Ovary (tissue), 10 donors: ENCODE measurements at places on chromosomes 16 and 17. TPM values are rescaled to one million over a fixed set of nuclear protein-coding genes. Genes with fewer than 3 reads are reported as not detected.

The KRTAP2-2 gene
- total RNA-seq = not detected

The GAS2L2 gene
- not detected for total RNA-seq

The SLC16A13 gene
- total RNA-seq = 2.0 TPM

The KRT35 gene
- not detected for total RNA-seq

The SPATA32 gene
- total RNA-seq = not detected

The IL17C gene
- not detected for total RNA-seq

The DDX28 gene
- 6.8 TPM for total RNA-seq

The PITPNM3 gene
- 44.7 TPM for total RNA-seq

GRCh38 chr17:28142305-28142704 is 99.8 kb downstream of the NLK start:
- no peaks in the 10 kb centered on the region for H3K36me3 ChIP-seq
- H3K27ac ChIP-seq = no peak overlapping the region
- H3K4me1 ChIP-seq = no peaks in the 10 kb centered on the region
- no peaks in the 10 kb centered on the region for H3K27me3 ChIP-seq
- no peak overlapping the region for H3K4me3 ChIP-seq

- H3K36me3 ChIP-seq = no peaks in the 10 kb centered on the region
- DNase-seq = peak; percentile 6
- H3K4me1 ChIP-seq = no peaks in the 10 kb centered on the region
- H3K27me3 ChIP-seq = no peaks in the 10 kb centered on the region
Observed at GRCh38 chr17:61477204-61477834, 25.1 kb downstream of the TBX4 start.

GRCh38 chr16:55271945-55272513 is 52.0 kb upstream of the IRX6 start:
- H3K27me3 ChIP-seq = no peaks in the 10 kb centered on the region
- DNase-seq = no peak
- no peak overlapping the region for H3K4me3 ChIP-seq
- no peaks in the 10 kb centered on the region for H3K4me1 ChIP-seq
- H3K27ac ChIP-seq = no peak overlapping the region
- no peaks in the 10 kb centered on the region for H3K36me3 ChIP-seq

- peaks cover 31% of the 10 kb centered on the region for H3K4me1 ChIP-seq
- no peaks in the 10 kb centered on the region for H3K36me3 ChIP-seq
- H3K4me3 ChIP-seq = no peak overlapping the region
- H3K27ac ChIP-seq = peak overlapping the region; percentile 34
- peak; percentile 43 for DNase-seq
Observed at GRCh38 chr17:77366558-77367245, 225.9 kb downstream of the SEC14L1 start.

GRCh38 chr17:8930649-8931048 is 34.9 kb downstream of the PIK3R5 start:
- H3K27ac ChIP-seq = no peak overlapping the region
- H3K36me3 ChIP-seq = no peaks in the 10 kb centered on the region
- no peaks in the 10 kb centered on the region for H3K4me1 ChIP-seq
- H3K27me3 ChIP-seq = no peaks in the 10 kb centered on the region

- no peaks in the 10 kb centered on the region for H3K27me3 ChIP-seq
- peak; percentile 23 for DNase-seq
- H3K4me3 ChIP-seq = peak overlapping the region; percentile 4
- H3K4me1 ChIP-seq = peaks cover 13% of the 10 kb centered on the region
- H3K27ac ChIP-seq = no peak overlapping the region
- no peaks in the 10 kb centered on the region for H3K36me3 ChIP-seq
Observed at GRCh38 chr16:29975811-29976511, 2.3 kb downstream of the TAOK2 start.

- DNase-seq = no peak
- H3K4me1 ChIP-seq = no peaks in the 10 kb centered on the region
- no peaks in the 10 kb centered on the region for H3K36me3 ChIP-seq
- H3K27ac ChIP-seq = no peak overlapping the region
Observed at GRCh38 chr17:13727441-13728171, 125.9 kb upstream of the HS3ST3A1 start.

DNA sequence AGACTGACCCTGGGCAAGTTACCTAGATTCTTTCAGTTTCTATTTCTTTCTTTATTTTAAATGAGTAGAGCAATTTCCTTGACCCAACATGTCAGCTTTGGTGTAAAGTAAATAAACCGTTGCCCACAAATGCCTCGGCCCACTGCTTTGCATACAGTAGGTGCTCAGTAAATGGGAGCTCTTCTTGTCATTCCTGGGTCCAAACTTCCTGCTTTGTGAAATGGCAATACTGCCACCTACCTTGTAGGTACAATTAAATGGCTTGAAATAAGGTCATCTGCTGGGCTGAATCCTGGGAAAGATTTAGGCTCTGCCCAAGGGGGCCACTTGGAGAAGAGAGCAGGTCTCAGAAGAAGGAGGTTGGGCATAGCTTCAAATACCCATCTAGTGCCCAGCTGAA is 253.0 kb downstream of the HS3ST3B1 start:
- no peaks in the 10 kb centered on the region for H3K27me3 ChIP-seq
- DNase-seq = no peak
- H3K36me3 ChIP-seq = no peaks in the 10 kb centered on the region
- H3K4me3 ChIP-seq = no peak overlapping the region
- no peak overlapping the region for H3K27ac ChIP-seq

DNA sequence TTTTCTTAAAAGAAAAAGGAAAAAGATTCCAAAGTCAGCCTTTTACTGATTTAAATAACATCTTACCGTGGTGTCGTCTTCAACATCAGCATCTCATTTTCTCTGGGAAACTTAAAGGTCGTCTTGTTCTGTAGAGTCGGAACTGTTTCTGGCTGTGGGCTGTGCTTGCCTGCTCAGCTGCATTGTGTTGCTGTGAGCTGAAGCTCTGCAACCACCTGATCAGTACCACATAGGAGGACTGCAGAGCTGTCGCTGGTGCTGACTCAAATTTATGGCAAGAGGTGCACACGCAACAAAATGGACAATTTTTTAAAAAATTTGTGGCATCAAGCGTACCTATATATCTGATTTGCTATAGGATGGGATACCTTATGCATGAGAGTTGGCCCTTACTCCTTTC is at the start of gene OMG:
OMG (minus strand) TSS at position 150 of the 400 bp plus-strand sequence. CDS start 908 bp downstream, outside the sequence.
- H3K4me1 ChIP-seq = no peaks in the 10 kb centered on the region
- no peaks in the 10 kb centered on the region for H3K27me3 ChIP-seq
- H3K27ac ChIP-seq = no peak within 1 kb of the TSS
- no peak for DNase-seq
- H3K36me3 ChIP-seq = no peaks in the 10 kb centered on the region

DNA sequence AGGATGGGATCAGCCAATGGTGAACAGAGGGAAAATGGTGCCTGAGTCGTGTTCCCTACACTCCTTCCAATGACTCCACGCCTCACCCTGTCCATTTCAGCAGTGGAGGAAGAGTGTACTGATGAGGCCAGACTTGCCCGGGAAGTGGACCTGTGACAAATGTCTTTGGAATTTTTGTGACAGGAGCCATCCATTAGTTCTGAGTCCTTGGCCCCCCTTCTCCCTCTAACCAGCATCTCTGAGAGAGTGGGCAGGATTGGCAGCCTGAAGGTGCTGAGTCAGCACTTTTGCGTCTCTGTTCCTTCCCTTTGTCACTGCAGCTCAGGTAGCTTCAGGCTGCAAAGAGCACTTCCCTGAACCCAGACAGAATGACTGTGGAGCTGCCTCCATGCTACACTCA is 30.8 kb downstream of the BEAN1 start:
- H3K27ac ChIP-seq = no peak overlapping the region
- H3K36me3 ChIP-seq = no peaks in the 10 kb centered on the region
- no peaks in the 10 kb centered on the region for H3K27me3 ChIP-seq
- H3K4me3 ChIP-seq = no peak overlapping the region

DNA sequence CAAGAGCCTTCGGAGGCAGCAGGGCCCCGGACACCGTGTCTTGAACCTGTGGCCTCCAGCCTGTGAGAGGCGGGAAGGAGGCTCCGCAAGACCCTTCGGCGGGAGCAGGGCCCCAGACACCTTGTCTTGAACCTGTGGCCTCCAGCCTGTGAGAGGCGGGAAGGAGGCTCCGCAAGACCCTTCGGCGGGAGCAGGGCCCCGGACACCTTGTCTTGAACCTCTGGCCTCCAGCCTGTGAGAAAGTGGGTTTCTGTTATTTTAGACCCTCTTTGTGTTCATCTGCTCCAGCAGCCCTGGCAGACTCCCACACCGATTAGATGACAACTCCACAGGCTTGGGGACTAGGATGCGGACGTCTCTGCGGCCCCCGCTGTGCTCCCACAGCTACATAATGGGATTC is 30.0 kb downstream of the FBXO31 start:
- H3K36me3 ChIP-seq = no peaks in the 10 kb centered on the region
- no peak overlapping the region for H3K27ac ChIP-seq
- H3K4me3 ChIP-seq = no peak overlapping the region
- no peaks in the 10 kb centered on the region for H3K27me3 ChIP-seq
- no peak for DNase-seq
- no peaks in the 10 kb centered on the region for H3K4me1 ChIP-seq

DNA sequence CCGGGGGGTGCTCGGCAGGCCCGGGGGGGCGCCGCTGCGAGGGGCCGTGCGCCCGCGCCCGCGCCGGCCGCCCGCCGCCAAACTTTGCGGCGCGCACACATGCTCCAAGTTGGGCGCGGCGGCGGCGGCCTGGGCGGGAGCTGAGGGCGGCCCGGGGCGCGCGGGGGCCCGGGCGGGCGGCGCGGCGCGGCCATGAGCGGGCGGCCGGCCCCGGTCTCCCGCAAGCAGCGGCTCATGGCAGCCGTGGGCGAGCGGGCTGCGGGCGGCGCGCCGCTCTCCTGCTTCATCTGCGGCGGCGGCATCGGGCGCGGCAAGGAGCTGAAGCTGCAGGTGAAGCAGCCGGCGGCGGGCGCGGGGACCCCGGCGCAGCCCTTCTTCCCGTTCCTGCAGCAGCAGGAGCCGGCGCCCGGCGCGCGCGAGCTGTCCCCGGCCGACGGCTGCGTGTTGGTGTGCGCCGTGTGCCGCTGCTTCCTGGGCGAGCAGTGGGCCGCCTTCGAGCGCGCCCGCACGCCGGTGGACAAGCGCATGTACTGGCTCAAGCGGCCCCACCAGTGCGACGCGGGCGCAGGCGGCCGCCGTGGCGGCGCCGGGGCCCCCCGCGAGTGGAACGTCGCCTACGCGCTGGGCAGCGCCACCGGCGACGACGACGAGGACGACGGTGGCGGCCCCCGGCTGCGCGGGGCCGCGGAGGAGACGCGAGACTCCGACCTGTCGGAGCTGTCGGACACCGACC is 57.2 kb upstream of the CIBAR2 start:
- no peaks in the 10 kb centered on the region for H3K27me3 ChIP-seq
- peaks cover 27% of the 10 kb centered on the region for H3K4me1 ChIP-seq
- peak overlapping the region; percentile 41 for H3K4me3 ChIP-seq
- no peaks in the 10 kb centered on the region for H3K36me3 ChIP-seq
- peak; percentile 66 for DNase-seq

GRCh38 chr17:77570565-77570898 is 388.0 kb upstream of the TNRC6C start:
- peaks cover 3% of the 10 kb centered on the region for H3K4me1 ChIP-seq
- DNase-seq = no peak
- H3K36me3 ChIP-seq = no peaks in the 10 kb centered on the region

DNA sequence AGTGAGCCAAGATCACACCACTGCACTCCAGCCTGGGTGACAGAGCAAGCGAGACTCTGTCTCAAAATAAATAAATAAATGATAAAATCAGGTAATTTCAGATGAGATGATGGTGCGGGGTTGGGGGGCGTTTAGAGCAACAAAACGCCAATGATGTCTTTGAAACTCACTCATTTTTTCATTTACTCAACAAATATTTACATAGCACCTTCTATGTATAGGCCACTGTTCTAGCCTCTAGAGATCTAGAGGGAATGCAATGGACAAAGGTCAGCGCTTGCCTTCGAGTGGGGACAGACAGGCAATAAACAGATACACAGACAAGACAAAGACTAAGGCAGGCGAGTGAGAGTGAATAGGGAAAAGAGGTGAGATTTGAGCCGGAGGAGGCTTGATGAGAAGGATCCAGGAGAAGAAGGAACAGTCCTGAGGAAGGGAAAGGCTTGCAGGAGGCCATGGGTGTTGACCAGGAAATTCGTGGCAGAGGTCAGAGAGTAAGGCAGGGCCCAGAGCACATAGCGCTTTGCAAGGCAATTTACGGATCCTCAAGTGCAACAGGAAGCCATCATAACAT is 14.1 kb downstream of the ALDH3A1 start:
- H3K4me1 ChIP-seq = peaks cover 13% of the 10 kb centered on the region
- H3K36me3 ChIP-seq = no peaks in the 10 kb centered on the region
- DNase-seq = no peak
- no peaks in the 10 kb centered on the region for H3K27me3 ChIP-seq
- H3K27ac ChIP-seq = no peak overlapping the region
- no peak overlapping the region for H3K4me3 ChIP-seq

DNA sequence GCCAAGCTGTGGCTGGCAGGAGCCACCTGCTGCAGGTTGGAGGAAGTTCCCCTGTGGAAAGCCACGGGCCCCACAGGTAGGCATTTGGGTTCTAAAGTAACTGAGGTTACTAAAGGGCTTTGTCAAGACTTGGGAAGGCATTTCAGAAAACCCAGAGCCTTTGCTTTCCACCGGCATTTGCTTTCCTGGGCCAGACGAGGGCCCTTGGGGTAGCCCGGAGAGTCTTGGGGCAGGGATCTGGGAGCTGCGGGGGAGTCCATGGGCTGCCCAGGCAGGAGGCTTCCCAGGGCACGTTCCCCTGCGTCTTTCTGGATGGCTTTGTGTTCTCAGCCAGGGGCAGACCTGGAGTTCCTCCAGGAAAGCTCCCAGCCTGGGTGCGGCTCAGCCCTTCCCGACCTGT is 43.5 kb downstream of the JPH3 start:
- no peak for DNase-seq
- H3K36me3 ChIP-seq = no peaks in the 10 kb centered on the region
- H3K27ac ChIP-seq = no peak overlapping the region

DNA sequence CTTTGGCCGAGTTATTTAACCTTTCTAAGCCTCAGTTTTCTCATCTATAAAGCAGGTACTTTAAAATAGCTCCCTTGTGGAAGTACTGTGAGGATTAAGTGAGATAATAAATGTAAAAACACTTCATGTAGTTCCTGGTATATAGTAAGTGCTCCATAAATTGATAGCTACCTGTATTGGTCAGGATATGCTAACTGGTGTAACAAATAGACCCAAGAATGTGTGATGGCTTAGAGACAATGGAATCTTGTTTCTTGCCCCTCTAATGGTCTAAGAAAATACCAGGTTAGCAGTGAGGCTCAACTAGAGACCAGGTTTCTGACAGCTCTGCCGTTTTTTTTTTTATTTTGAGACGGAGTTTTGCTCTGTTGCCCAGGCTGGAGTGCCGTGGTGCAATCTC is 29.8 kb downstream of the CCR7 start:
- peak overlapping the region; percentile 75 for H3K27ac ChIP-seq
- H3K27me3 ChIP-seq = no peaks in the 10 kb centered on the region
- peaks cover 25% of the 10 kb centered on the region for H3K4me1 ChIP-seq
- H3K36me3 ChIP-seq = no peaks in the 10 kb centered on the region
- no peak for DNase-seq
